ENCODE measurements at places on chromosomes 5 and 9. TPM values are rescaled to one million over a fixed set of nuclear protein-coding genes. Genes with fewer than 3 reads are reported as not detected.

DNA sequence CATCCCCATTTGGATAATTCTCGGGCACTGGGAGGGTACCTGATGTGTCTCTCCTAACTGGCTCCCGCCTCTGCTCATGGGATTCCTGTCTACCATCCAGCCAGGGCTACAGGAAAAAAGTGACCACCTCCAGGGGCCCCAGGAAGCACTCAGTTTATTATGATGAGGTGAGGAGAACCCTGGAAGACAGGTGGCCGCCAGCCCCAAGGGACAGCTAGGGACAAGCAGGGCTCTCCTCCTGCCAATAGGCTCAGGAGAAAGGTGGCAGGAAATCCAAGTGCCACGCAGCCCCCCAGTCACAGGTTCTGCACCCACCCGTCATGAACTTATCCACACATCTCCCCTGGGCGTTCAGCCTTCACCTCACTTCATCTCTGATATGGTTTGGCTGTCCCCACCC is 61.5 kb upstream of the ZNF354A start:
- no peak for DNase-seq

Gene PRR16
- total RNA-seq: 22.9 TPM

Gene BNC2
- 2.2 TPM for total RNA-seq

Gene AHRR
- 1.2 TPM for total RNA-seq

GRCh38 chr5:171689853-171690417 is 95.7 kb upstream of the SMIM23 start:
- no peak for DNase-seq

- no peak for DNase-seq
Observed at GRCh38 chr5:127571314-127572131, 54.1 kb downstream of the PRRC1 start.

Gene CYSTM1
- 55.2 TPM for total RNA-seq

- DNase-seq: no peak
Observed at GRCh38 chr9:18717759-18718158, 243.8 kb downstream of the ADAMTSL1 start.

Gene PCA3
- not detected for total RNA-seq

Gene FST
- total RNA-seq: 0.57 TPM

GRCh38 chr9:135615666-135616618 is 23.4 kb downstream of the GLT6D1 start:
- no peak for DNase-seq

DNA sequence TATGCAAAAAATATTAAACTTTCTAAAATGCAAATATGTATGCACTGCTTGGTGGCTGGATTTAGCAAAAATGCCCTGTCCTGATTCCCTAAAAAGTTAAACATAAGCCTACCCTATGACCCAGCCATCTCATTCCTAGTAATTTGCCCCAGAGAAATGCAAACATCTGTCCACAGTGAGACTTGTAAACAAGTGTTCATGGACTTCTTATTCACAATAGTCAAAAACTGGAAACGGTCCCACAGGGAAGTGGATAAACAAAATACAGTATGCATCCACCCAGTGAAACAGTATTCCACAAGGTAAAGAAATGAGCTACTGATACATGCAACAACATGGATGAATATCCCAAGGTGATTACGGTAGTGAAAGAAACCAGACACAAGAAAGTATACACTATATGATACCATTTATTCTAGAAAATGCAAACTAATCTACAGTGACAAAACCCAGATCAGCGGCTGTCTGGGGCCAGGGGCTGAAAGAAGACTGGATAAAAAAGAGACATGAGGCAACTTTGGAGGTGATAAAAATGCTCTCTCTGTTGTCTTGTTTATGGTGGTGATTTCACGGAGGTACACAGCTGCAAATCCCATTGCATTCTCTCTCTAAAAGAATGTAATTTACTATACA is 277.3 kb downstream of the GLIS3 start:
- DNase-seq: no peak

DNA sequence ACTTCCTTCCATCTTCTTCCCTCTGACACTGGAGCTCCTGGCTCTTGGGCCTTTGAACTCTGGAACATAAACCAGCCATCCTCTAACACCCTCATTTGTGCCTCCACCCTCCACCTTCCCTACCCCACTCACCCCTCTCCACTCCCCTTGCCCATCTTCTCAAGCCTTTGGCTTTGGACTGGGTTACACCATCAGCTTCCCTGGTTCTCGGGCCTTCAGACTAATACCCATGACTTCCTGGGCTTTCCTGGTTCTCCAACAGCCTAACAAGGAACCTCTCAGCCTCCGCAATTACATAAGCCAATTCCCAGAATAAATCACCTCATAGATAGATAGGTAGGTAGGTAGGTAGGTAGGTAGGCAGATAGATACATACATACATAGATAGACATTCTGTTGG is 67.1 kb downstream of the FREM1 start:
- DNase-seq: no peak

DNA sequence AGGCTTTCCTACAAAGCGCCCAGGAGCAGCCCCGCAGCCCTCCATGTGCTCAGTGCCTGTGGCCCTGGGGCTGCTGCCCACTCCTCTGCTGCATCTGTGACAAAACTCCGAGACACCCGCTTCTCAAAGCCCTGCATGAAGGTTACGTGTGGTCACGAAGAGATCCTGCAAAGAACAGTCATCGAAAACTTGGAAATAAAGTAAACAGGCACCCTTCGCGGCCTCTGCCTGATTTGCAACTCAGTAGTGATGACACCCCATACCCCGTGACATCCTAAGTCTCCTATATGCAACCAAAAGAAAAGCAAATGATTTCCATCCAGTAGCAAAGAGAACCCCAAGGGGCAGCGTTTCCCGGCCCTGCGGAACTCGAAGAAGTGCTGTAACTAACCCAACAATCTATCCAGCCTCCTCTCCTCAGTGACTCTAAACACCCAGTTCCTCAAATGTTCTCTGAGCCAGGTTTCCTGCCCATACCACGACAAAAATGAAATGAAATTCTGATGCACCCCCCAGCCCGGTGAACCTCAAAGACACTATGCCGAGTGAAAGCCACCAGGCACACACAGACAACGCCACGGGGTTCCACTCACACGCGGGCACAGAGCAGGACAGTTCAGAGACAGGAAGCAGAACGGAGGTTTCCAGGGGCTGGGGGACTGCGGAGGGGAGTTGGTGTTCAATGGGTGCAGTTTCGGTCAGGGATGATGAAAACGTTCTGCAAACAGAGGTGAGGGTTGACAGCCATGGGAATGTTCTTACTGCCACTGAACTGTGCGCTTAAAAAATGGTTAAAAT is 19.0 kb downstream of the NACC2 start:
- no peak for DNase-seq

DNA sequence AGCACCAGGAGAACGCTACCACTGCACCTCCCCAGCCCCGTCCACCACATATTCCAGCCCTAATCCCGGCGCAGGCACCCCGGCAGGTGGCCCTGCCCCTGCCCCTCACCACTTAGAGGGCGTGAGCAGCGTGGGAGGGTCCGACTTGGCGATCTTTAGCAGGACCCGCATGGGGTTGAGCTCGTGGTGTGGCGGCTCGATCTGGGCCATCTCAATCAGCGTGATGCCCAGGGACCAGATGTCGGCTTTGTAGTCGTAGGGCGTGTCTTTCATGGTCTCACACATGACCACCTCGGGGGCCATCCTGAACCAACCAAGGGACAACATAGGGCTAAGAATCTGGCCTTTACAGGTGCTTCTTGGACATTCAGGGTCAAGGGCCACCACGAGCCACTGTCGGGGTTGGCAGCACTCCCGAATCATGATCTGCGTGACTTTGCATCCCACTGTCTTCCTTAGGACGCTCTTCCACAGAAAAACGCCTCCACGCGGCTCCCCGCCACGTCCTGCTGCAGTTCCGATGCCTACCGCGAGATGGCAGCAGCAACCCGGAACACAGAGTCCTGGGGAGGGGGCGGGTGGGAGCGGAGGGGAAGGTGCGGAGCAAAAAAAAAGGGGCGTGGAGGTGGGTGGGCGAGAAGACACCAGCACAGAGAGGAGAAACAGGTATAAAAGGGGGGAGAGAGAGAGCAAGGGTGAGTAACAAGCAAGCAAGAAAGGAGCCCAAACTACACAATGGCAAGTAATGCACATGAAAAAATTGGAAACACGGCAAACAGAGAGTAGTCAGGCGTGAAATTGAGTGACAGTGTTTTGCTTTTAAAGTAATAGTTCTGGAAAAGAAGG is 81.3 kb downstream of the STK10 start:
- DNase-seq: no peak

- no peak for DNase-seq
Observed at GRCh38 chr9:17488662-17489061, 90.2 kb upstream of the SH3GL2 start.

GRCh38 chr5:110925398-110925797 is 146.1 kb upstream of the TSLP start:
- DNase-seq: no peak

- DNase-seq: no peak
Observed at GRCh38 chr5:13932011-13932410, 12.5 kb downstream of the DNAH5 start.

DNA sequence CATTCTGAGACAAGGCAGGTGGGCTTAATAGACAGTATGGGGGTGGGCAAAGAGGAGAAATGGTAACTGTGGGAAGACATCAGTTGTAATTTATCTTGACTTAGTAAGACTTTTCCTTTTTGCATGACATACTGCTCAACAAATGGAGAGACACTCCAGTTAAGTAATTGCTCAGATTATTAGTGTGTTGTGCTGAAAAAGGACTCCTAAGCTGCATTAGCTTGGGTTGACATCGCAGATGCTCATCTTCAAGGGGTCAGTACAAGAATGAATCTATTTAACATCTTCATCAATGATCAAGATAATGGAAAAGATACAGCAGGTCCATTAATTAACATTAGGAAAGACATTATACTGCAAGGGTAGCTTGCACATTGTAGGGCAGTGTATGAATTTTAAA is 181.1 kb upstream of the ELAVL2 start:
- no peak for DNase-seq

DNA sequence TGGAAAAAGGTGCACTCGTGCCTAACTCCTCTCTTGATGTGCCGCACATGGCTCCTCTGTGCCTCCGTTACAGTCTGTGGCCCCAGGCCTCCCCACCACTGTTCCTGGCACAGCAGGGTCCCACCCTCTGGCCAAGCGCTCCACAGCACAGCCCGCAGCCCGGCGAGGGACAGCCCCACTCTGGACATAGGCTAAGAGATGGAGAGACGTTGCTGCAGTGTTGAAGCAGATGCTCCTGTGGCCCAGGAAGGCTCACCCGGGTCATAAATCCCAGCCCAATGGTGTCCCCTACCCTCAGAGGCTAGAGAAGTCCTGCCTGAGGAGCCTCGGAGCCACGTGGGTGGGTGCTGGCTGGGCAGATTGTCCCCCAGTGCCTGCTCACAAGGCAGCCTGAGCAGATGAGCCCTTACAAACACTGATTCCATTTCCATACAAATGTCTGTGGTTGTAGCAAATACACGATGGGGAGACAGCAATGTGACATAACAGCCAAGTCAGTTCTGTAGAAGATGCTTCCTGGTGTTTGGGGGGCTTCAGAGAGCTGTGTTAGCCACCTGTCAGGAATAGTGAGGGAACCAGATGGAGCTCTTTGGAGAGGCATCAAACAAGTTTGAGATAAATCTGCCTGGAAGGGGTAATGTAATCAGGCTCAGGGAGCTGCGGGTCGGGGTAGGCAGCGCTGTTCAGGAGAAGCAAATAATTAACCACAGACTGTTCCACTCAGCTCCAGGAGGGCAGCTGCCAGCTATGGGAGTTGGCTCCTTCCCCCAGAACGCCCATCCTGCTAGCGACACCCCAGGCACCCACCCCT is 41.7 kb downstream of the C5orf15 start:
- no peak for DNase-seq

Gene IL9
- total RNA-seq: not detected

DNA sequence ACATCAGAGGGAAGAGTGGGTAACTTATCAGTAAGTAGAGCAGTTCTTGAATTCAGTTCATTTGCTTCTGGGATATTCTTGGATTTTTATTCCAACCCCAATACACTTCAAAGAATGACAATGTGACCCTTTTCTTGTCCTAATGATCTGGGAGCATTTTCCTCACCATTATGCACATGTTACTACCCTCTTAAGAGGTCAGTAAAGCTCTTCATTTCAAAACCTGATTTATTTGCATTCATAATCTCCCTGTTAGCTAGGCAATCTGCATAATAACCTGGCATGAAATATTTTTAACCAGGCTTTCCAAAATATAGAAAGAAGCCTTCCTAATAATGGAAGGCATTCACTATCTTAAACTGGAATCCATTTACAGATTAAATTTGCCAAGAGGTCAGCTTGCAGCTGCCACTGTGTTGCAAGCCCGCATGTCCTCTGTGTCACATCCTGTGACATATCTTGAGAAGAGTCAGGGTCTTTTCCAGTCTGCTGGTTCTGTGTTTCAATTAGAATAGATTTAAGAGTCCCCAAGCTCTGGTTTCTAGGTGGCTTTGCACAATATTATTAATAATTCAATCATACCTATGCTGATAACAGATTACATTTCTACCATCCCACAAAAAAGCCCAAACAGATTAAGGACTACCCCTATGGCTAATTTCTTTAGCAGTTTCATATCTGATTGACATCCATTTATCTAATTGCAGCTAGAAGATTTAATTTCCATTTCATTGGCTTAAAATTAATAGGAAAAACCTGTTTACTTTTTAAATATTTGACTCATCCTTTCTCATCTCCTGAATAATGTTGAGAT is 30.9 kb upstream of the PPP2R2B start:
- DNase-seq: no peak

- no peak for DNase-seq
Observed at GRCh38 chr5:83026930-83027687, 50.1 kb downstream of the TMEM167A start.

DNA sequence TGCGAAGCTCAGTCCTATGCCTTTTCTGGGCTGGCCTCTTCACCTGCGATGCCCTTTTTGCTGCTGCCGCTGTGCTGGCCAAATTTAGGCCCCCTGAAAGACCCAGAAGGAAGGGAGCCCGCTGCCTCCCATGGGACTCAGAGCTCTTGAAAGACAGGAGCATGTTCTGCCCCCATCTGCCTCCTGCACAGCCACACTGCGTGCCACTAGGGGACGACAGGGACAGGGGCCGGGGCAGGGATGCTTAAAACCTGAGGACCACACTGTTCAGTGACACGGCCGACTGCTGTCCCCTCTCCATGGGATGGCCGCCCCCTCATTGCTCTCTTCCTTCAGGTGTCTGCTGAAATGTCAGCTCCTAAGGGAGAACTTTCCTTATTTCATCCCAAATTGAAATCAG is 132.4 kb downstream of the ADAMTS2 start:
- no peak for DNase-seq

DNA sequence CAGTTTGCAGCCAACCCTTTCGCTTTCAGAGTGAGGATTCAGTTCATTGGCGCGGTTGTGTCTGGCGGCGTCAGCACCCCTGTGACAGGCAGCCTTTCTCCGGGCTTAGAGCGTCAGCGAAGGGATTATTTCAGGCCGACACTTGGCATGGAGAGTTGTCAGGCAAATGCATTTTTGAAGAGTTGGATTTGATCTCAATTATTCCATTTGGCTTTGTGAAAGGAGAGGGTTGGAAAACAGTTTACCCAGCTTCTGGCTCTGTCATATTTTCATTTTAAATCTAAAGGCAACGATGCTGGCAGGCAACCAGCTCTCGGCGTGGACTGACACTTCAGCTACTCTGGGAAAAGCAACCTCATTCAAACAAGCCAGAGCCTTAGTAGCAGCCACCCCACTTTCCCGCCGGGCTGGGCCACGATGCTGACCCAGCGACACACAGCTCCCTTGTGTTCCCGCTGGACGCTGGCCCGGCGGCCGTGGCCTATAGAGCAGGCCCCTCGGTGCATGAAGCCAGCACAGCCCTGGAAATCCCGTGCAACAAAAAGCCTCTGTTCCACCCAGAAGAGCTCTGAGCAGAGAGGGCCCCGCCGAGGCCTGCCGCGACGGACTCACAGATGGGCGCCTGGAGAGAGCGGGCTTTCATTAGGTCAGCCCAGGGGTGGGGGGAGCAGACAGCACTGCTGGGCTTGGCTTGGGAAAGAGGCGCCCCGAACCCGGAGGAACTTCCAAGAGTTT is 28.9 kb upstream of the LPCAT1 start:
- DNase-seq: peak; percentile 23
